T-helper 22 cell (primary cell): ENCODE measurements at places on chromosomes 5 and 9.

DNA sequence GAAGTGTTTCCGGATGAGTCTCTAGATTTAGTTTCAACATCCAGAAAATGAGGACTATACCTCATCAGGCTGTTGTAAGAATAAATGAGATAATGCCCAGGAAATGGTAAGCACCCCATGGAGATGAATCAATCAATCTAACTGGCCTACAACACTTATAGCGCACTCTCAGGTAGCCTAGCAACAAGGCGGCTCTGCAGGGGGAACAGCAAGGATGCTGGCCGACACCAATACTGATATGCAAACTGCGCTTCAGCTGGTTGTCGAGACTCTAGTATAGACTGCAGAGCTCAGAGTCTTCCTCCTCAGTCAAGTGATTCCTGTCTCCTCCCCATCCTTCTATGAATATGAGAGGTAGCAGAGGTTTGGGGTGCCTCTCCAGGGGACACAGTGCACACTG is 218.8 kb upstream of the WWC1 start:
- no peak for DNase-seq

DNA sequence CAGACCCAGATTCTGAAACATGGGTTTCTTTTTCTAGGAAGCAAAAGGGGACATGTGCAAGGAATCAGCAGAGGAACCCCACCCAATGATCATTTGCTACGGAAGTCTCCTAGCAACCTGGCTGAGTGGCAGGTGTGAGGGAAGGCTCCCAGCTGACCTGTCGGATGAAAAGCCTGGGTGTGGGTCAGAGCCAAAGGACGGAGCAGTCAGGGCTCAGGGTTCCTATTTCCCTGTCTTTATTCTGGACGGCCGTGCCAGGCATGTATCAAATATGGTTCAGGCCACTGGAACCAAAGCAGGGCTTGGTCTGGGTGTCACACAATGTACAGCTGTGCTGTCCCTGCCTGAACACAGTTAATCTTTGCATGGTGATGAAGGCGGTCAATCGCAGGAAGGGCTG is 20.1 kb downstream of the STK10 start:
- DNase-seq: no peak

DNA sequence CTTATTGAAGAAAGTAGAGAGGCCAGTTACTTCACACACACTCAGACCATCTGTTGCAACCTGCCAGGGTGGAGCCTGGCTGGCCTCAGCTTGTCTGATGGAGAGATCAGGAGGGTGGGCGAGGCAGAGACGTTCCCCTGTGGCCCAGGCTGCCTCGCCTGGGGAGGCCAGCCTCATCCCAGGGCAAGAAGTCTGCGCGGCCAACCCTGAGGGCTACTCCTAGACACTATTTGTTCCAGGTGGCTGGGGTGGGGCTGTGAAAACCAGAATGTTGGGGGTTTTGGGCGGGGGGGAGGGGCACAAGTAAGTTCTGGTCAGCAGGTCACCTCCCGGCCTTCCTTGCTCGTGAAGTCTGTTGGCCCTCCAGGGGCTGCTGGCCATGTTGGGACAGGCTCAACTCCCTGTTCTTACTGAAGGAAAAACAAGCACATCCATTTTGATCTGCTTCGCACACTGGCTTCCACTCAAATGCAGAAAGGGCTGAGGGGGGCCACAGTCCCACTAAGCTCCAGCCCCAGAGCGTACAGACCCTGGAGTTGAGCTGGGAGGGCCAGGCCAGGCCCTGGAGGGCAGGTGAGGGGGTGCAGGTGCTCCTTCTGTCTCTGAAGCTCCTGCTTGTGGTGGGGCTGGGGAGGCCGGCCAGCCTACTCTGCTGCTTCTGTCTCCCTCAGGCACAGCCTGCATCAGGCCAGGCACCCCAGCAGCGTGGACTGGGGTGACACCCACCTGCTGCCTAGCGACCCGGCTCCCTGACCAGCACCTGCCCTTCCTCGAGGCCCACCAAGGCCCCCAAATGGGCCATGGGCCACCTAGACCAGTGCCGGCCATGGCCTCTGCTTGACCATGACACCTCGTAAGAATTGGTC is 46.6 kb downstream of the SECISBP2 start:
- DNase-seq: no peak

GRCh38 chr5:8138884-8139283 is 269.9 kb downstream of the MTRR start:
- no peak for DNase-seq

GRCh38 chr9:69207503-69207902 is 33.4 kb downstream of the TJP2 start:
- DNase-seq: no peak

GRCh38 chr9:71706176-71706575 is 62.1 kb downstream of the CEMIP2 start:
- no peak for DNase-seq

DNA sequence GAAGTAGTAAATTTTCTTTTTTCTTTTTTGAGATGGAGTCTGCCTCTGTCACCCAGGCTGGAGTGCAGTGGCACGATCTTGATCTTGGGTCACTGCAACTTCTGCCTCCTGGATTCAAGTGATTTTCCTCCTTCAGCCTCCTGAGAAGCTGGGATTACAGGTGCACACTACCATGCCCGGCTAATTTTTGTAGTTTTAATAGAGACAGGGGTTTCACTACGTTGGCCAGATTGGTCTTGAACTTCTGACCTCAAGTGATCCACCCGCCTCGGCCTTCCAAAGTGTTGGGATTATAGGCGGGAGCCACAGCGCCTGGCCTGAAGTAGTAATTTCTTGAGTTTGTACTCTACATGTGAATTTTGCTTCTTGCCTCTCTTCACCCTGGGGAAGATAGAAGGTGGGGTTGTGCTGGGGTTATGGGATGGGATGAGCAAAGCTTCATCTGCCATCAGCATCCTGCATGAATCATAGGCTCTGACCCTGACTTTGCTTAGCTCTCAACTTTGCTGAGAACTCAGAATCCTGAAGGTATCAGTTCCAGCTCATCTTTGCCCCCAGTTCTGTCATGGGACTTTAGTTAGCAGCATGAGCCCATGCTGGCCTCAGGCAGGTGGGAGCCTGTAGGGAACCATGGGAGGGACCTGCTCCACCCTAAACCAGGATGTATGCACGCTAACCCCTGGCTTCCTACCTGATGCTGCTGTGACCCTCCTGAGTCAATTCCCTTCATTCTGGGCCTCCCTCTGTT is 9.3 kb upstream of the CCL21 start:
- no peak for DNase-seq

DNA sequence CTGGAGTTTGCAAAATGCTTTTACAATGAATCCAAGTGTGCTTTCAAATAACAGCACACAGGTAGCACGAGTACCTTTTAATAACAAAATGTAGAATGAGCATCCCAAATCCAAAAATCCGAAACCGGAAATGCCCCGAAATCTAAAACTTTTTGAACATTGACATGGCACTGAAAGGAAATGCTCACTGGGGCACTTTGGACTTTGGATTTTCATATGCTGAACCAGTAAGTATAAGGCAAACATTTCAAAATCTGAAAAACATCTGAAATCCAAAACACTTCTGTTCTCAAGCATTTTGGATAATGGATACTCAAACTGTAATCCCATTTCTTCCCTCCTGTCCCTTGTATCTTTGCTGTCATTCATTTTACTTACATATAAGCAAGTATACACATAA is 50.1 kb downstream of the GCNT4 start:
- no peak for DNase-seq

DNA sequence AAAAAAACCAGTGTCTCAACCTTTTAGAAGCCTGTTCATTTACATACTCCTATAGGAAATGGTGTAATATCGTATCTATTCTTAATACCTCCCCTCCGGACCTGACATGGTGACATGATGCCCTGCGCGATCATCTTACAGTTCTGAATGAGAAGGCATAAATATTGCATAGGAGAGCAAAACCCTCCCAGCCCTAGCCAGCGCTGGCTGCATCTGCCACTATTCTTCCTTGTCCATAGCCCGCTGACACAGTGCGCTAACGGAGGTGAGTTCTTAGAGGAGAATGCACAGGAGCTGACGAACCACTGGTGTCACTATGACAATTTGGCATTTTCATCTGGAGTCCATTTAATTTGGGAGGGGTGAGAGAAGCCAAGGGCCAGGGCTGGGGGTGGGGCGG is 290.1 kb downstream of the EFNA5 start:
- no peak for DNase-seq

DNA sequence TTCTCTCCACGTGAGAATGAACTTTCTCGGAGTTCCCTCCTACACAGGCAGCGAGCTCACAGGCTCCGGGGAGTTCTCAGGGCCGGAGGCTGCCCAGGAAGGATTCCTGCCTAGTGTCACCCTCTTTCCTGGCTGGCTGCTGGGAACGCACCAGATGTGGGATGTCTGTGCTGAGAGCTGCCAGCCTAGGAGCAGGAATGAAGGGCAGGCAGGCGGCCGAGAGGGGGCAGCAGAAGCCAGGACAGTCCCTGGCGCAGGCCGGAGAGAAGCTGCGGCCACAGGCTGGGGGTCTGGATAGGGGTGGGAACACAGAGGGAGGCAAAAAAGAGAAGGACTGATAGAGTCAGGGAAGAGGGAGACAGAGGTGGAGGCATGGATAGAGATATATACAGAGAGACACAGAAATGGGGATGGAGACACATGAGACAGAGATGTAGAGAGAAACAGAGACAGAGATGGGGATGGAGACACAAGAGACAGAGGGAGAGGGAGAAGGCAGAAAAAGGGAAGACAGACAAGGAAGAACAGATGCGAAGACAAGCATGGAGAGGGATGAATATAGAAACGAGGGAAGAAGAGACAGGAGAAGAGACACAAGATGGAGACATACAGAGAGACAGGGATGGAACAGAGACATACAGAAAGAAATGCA is 25.3 kb upstream of the ENHO start:
- DNase-seq: no peak
